ENCODE measurements at places on chromosomes 4 and X. TPM values are rescaled to one million over a fixed set of nuclear protein-coding genes. Genes with fewer than 3 reads are reported as not detected.

DNA sequence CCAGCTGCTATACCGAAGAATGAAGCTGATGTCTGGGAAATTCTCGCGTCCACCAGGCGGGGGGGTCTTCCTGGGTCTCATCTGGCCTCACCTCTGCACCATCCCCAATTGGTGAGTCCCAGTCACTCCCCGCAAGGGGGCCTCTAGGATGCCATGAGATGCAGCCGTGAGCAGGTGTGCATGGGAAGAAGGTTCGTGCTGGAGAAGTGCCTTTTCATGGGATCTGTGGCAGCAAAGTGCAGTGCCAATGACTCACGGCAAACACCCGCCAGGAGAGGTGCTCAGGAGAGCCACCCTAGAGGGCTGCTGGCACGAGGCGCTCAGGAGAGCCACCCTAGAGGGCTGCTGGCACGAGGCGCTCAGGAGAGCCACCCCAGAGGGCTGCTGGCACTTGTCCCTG, 55.1 kb downstream of the CPZ start:
- DNase-seq, result no peak

GRCh38 chr4:82525307-82525911, 36.4 kb downstream of the TMEM150C start:
- DNase-seq, result no peak

GRCh38 chr4:16125571-16126445, 42.0 kb upstream of the PROM1 start:
- no peak for DNase-seq

DNA sequence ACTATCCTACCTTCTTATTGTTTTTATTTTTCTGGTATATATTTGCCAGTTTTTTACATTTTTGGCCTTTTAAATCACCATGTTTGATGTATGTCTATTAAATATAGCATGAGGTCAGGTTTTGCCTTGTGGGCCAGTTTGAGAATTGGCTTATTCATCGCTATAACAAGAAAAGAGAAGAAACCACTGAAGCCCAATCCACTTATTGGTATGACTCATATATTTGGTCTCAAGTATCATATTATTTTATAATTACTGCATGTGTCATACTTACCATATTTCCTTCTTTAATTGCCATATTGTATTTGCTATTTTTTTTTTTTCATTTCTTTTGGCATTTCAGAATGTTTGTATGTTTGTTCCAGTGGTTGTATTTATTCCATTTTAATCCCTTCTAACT, 99.3 kb downstream of the IRF2 start:
- DNase-seq, result no peak

DNA sequence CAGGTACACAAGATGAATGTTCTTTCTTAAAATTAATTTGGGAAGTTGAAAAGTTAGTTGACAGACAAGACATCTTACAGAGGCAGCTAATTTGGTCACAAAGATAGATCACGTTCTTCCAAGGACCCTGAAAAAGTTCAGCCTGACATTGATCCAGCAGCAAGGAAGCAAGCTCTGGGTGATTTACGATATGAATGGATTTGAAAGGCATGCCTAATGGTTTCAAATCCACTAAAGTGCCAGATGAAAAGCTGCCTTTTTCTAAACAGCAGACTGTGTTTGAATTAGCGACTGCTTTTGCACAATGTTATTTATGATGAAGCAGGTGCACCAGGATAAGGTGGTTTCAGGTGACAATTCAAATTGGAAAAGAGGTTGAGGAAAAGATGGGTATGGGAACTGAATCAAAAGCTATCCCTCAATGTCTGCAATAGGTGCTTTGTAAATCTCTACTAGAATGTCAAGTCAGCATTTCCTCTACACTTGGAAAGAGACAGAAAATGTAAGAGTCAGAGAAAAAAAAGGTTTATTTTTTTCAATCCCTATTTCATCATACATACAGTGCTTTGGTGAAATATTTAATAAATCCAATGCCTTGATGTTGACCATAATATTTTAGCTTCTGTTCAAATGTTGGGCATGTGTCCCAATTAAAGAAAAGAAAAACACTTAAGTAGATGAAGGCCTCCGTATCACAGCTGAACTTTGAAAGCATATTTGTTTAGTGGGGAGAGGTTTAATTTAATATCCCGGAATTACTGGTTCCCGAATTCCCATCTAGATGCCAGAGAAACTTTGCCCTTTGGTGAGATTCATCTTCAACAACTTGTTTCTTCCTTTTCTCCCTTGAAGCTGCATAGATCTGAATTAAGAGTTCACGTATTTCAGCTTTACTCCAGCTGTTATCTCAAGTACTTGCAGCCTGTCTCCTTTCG, 6.0 kb downstream of the RASGEF1B start:
- no peak for DNase-seq

- DNase-seq, result no peak
These were observed 1.9 kb downstream of the NALF2 start for GRCh38 chrX:69505772-69506616.

Gene RBM47
- 2.6 TPM for total RNA-seq

- DNase-seq, result no peak
These were observed 143.2 kb downstream of the KIT start for GRCh38 chr4:54800831-54801530.

- no peak for DNase-seq
These were observed 4.6 kb downstream of the TMEM255A start for GRCh38 chrX:120306630-120307029.

Gene GABRB1
- total RNA-seq, result not detected

- DNase-seq, result no peak
These were observed 116.4 kb upstream of the PUDP start for GRCh38 chrX:7264399-7264798.
